Glomerular endothelial cell (primary cell): ENCODE measurements at places on chromosomes 2 and 18. TPM values are rescaled to one million over a fixed set of nuclear protein-coding genes. Genes with fewer than 3 reads are reported as not detected.

DNA sequence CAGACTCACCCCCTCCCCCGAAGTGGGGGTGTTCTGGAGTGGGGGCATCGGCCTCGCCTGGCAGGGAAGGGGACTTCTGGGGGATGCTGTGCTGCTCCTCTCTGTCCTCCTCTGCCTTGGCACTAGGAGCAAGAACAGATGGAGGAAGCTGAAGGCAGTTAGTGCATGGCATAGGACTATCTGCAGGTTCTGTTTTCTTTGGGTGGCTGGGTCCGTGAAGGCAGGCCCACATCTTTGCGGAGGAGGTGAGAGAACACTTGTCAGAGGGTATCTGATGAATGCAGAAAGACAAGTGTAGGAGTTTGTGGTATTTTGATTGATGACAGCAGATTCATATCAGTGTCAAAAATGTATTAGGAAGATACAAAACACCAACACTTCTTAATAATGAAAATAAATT, 411.4 kb downstream of the TSN start:
- no peak for DNase-seq

The BOK gene
- 99.5 and 117 TPM in 2 replicates for total RNA-seq

- no peak for DNase-seq
These were observed 66.6 kb downstream of the EPB41L3 start for GRCh38 chr18:5476961-5477800.

The COLEC12 gene
- 13.2 and 31.7 TPM in 2 replicates for total RNA-seq

- DNase-seq = no peak
These were observed 79.1 kb upstream of the ZFP36L2 start for GRCh38 chr2:43305517-43305916.
